ENCODE measurements at places on chromosomes 7 and 10.

DNA sequence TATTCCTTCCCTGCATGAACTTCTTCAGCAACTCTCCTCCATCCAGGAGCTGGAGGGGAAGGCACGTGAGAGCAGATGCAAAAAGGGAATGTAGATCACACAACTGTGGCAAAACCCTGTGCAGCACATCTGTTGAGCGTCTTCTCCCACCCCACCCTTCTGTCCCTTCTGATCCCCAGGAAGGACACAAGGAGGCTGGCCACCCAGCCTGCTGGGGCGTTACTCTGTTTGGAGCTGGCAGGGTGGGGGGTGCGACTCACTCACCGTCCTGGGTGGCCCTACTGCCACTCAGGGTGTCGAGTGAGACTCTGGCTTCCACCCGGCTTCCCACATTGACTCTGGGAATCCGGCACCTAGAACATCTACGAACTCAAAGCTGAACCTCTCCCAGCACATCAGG lies 10.2 kb upstream of the MMP21 start:
- DNase-seq: no peak

- no peak for DNase-seq
These were observed 615.8 kb downstream of the AUTS2 start for GRCh38 chr7:70214071-70214470.

- DNase-seq: no peak
These were observed 20.8 kb upstream of the MKI67 start for GRCh38 chr10:128147064-128147463.

- DNase-seq: no peak
These were observed 72.1 kb downstream of the TMEM270 start for GRCh38 chr7:73933091-73933490.

- no peak for DNase-seq
These were observed 17.3 kb upstream of the BNIP3 start for GRCh38 chr10:131998845-131999681.

DNA sequence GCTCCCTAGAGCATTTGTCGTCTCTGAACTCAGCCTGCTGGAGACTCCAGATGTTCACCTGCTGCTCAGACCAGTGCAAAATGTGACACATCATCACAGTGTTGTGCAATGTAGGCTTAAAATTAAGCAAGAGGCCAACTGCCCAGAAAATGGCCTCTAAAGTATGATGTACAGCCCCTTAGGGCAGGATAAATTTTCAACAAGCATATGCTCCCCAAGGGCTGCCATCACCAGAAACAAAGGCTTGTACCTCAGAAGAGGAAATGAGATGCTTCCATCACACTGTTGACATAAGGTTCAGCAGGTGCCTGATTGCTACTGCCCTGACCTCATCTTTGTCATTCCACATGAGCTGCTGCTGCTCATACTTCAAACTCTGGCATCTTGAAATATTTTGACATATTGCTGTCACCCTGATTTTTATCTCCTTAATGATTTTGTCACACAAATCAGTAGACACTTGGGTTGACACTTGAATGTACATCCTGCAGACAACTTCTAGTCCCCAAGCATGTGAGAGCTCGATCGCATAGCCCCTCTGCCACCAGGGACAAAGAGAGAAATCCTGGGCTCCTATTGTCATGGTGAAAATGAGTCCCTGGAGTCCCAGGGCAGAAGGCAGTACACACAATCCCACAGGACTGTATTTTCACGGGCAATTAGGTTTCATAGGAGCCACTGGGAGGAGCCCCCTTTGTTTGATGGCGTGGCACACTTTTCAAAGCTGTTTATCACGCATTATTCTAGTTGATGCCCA lies 219.7 kb upstream of the STK17A start:
- DNase-seq: no peak

GRCh38 chr7:51023547-51023946 lies 240.9 kb upstream of the GRB10 start:
- no peak for DNase-seq
